Stimulated activated CD8-positive, alpha-beta memory T cell treated with anti-CD3 and anti-CD28 coated beads, Interleukin-4, amount 100 ng/mL, for 48 hours (primary cell): ENCODE measurements at places on chromosomes 7 and 10.

- DNase-seq: no peak
Observed at GRCh38 chr7:47654672-47655298, 72.9 kb upstream of the TNS3 start.

- no peak for DNase-seq
Observed at GRCh38 chr10:44009891-44010632, 361.4 kb upstream of the ZNF32 start.

GRCh38 chr7:96709381-96710228 lies at the start of gene SEM1:
Gene SEM1 (minus strand): TSS chr7:96709846. CDS start chr7:96709763, 83 bp downstream.
- peak; percentile 77 for DNase-seq

DNA sequence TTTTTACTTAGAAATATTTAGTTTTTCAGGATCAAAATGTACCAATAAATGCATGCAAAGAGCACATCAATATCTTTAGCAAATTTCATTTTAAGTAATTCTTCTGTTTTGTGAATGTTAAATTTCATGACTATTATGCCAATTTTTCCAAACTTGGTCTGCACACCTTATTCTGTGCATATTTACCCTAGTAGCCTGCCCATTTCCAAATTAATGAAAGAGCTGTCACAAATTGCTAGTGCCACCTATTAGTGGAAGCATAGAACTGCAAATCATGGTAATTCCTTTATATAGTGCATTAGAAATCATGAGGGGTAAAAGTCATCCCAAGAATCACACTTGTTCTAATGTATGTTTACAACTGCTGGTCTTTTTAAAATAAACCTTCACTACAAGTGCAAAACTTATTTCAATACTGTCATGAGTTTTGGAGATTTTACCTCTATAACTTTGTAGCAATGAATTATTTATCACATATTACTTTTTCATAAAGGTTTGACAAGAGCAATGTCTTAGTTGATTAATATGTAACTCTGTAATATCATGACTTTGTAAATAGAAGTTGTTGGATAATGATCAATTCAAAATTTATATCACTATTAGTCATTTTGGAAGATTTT lies 5.7 kb downstream of the SEMA3A start:
- DNase-seq: no peak

- no peak for DNase-seq
Observed at GRCh38 chr7:133822001-133822641, 305.0 kb upstream of the LRGUK start.
